ENCODE measurements at places on chromosomes 5 and 9. TPM values are rescaled to one million over a fixed set of nuclear protein-coding genes. Genes with fewer than 3 reads are reported as not detected.

The SPINK4 gene
- not detected for total RNA-seq

The NFIB gene
- total RNA-seq, result not detected

GRCh38 chr9:120937127-120937526 lies 10.5 kb upstream of the TRAF1 start:
- H3K4me1 ChIP-seq, result peaks cover 59% of the 10 kb centered on the region
- no peaks in the 10 kb centered on the region for H3K27me3 ChIP-seq
- peak overlapping the region; percentile 21 for H3K27ac ChIP-seq

GRCh38 chr5:5304361-5305020 lies 118.0 kb upstream of the ICE1 start:
- H3K27ac ChIP-seq, result no peak overlapping the region
- no peak for DNase-seq
- H3K4me3 ChIP-seq, result no peak overlapping the region
- no peaks in the 10 kb centered on the region for H3K27me3 ChIP-seq
- no peaks in the 10 kb centered on the region for H3K36me3 ChIP-seq
- no peaks in the 10 kb centered on the region for H3K4me1 ChIP-seq

GRCh38 chr5:9381464-9381863 lies 164.4 kb downstream of the SEMA5A start:
- no peak for DNase-seq
- H3K36me3 ChIP-seq, result no peaks in the 10 kb centered on the region
- no peaks in the 10 kb centered on the region for H3K27me3 ChIP-seq
- H3K4me3 ChIP-seq, result no peak overlapping the region
- no peaks in the 10 kb centered on the region for H3K4me1 ChIP-seq
- no peak overlapping the region for H3K27ac ChIP-seq

GRCh38 chr5:121432-121831 lies 29.5 kb downstream of the PLEKHG4B start:
- no peak overlapping the region for H3K4me3 ChIP-seq
- H3K36me3 ChIP-seq, result no peaks in the 10 kb centered on the region
- no peak overlapping the region for H3K27ac ChIP-seq
- H3K27me3 ChIP-seq, result no peaks in the 10 kb centered on the region
- no peak for DNase-seq

GRCh38 chr5:23579566-23579965 lies 72.2 kb downstream of the PRDM9 start:
- no peaks in the 10 kb centered on the region for H3K4me1 ChIP-seq
- DNase-seq, result no peak
- H3K36me3 ChIP-seq, result no peaks in the 10 kb centered on the region
- no peaks in the 10 kb centered on the region for H3K27me3 ChIP-seq
